ENCODE measurements at places on chromosomes 5 and 9.

GRCh38 chr5:3943859-3944258 is 348.2 kb downstream of the IRX1 start:
- no peak for DNase-seq

DNA sequence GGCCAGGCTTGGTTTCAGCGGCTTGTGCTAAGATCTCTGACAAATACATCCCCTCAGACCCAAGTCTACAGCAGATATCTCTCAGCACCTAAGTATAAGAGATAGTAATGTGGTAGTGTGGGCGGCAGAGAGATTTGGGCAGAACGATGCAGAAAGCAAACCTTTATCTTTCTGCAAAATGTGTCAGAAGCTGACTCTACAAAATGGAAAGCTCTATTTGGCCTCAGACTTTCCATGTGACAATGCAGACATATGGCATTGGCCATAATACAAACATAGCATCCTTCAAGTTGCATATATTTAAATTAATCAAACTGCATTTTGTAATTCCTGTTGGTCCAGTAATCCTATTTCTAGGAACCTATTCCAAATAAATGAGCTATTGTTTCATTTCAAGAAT is 102.5 kb upstream of the RAI14 start:
- no peak for DNase-seq

GRCh38 chr9:9557804-9558334 is 1054.9 kb downstream of the PTPRD start:
- no peak for DNase-seq

GRCh38 chr9:74173284-74173683 is 323.9 kb upstream of the RORB start:
- DNase-seq = no peak

GRCh38 chr5:95934207-95934804 is 27.3 kb downstream of the ELL2 start:
- no peak for DNase-seq

DNA sequence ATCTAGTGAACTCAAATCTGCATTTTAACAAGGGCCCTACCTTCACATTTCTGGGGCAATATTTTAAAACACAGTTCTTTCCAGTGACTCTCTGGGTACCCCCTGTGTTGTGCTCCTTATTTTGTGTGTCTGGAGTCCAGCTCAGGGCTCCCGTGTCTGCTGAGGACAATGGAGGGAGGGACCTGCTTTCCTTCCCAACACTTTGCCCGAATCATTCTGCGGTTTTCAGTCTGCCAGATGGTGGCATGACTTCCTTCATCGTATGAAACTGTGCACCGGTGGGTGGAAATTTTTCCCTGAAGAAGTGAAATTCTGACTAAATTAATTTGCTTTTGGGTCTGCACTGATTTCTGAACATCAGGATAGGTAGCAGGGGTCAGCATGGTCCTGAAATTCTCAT is 153.6 kb upstream of the CD180 start:
- peak; percentile 3 for DNase-seq

- DNase-seq = no peak
Measured at GRCh38 chr9:7976167-7976755, 176.7 kb upstream of the DMAC1 start.

- DNase-seq = no peak
Measured at GRCh38 chr9:20791682-20792081, 107.6 kb downstream of the FOCAD start.

DNA sequence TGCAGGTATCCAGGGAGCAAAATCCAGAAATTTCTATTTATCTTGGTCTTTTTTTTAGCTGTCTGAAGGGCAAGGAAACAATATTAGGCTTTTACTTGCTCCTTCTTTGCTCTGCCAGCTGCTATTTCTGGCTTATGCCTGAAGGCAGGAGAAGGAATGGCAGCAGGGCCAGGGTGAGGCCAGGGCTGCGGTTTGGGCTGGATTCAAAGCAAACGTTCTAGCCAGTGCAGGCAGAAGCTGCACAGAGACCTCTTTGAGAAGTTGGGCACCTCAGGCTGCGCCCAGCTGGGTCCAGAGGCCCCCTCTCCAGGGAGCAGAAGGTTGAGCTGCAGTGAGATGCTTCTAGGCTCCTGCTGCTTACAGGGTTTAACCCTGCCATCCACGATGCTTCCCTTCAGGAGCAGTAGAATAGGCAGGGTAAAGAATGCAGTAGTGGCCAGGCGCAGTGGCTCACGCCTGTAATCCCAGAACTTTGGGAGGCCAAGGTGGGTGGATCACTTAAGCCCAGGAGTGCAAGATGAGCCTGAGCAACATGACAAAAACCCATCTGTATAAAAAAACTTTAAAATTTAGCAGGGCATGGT is 201.2 kb downstream of the ADCY2 start:
- DNase-seq = no peak

DNA sequence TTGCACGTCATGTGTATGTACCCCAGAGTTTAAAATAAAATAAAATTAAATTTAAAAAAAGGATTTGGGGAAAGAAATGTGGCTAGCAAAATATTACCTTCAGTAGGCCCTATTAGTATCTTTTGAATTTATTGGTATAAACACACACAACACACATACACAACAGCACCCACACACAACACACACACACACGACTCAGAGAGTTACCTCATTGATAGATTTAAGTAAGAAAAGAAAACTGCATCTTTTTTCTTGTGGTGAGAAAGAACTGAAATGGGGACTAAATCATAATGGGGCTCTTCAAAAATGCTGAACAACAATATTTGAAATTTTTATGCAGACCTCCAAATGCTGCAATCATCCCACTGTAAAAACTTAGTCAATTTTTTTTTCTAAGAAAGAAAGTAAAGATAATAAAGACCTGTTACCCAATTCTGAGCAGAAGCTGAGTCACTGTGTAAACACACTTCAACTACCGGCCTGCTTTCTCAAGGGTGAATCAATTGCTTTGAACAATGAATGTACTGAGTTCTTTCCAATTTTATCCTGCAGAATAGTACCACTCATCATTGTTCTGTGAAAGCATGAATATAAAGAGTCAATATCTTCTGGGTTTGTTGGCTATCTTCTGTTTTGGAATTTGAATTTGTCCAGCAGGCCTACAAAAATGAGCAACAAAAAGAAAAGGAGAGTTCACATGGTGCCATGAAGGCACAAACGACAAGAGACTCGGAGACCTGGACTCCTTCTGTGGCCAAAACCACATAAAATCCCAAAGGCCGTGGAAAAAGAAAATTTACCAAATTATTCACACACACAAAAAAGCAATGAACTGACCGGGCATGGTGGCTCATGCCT is 57.9 kb upstream of the CCNG1 start:
- DNase-seq = no peak

- DNase-seq = no peak
Measured at GRCh38 chr5:153745778-153746395, 255.4 kb downstream of the GRIA1 start.

DNA sequence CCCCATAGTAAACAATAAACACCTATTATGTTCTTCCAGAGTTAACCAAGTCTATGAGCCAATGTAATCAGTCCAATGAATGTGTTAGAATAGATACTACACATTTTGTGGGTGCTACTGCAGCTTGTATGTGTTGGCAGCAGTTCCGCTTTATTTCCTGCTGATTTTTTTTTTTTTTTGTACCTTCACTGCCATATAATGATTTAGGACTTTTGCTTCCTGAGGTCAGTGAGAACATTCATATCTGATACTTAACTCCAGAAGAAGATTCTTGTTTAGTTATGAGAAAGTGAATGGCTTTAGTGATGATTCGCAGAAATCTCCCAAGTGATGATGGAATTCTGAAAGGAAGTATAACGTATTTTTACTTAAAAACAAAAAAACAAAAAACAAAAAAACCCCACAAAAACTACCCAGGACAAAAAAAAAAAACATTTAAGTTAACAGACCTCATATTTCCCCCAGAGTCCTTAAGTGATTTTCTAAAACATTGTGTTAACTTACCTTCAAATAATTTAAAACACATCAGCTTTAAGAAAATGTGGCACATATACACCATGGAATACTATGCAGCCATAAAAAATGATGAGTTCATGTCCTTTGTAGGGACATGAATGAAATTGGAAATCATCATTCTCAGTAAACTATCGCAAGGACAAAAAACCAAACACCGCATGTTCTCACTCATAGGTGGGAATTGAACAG is 24.7 kb upstream of the LMNB1 start:
- DNase-seq = no peak

DNA sequence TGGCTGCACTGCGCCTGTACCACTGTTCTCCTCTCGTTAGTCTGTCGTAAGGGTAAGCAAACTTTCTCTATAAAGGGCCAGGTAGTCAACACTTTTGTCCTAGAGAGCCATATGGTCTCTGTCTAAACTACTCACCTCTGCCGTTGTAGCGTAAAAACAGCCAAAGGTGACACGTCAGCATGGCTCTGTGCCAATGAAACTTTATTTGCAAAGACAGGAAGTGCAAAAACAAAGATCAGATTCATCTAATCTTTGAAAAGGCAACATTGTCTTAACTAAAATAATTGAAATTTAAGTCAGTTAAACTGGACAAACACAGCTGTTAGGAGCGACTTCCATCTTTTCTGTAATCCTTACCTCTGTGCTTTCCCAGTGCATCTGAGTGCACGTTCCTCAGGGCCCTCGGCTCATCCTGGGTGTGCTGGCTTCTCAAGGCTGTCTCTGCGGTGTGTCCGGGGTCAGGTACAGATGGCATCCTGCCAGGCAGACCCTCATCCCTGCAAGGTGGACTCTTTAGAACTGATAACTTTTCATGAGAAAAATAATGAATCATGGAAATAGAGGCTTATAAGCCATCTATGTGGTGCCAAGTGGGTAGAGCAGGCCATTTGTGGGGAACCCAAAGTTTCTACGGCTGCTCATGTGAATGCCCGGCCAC is 35.2 kb upstream of the IRX4 start:
- DNase-seq = no peak

DNA sequence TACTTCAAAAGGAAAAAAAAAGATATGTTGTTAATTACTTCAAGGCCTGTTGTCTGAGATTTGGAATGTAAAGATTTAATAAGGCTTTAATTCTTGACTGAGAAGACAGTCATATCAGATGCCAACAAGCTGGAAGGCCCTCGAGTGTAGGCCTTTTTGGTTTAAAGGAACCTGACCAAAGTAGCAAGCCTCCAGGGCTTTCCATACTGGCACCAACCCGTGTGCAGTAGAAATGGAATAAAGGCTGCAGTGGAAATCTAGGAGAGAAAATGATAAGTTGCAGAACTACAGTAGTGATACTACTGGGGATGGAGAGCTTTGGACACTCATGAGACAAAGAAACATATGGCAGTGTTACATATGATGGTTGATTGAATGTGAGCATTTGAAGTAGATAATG is 358.0 kb downstream of the TAF11L14 start:
- DNase-seq = no peak

DNA sequence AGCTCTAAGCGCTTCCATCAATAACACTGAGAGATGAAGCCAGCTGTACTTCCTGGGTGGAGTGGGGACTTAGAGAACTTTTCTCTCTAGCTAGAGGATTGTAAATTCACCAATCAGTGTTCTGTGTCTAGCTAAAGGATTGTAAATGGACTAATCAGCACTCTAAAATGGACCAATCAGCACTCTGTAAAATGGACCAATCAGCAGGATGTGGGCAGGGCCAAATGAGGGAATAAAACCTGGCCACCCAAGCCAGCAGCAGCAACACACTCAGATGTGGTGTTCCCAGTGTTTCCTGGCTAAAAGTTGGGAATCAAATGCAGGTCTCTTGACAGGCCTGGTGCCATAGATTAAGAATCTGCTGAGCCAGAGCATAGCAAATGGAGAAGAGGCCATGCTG is 60.5 kb downstream of the ALDH7A1 start:
- DNase-seq = no peak

- DNase-seq = peak; percentile 39
Measured at GRCh38 chr9:69121155-69122081, 52.7 kb upstream of the TJP2 start.
